ENCODE measurements at places on chromosomes 5 and 9. TPM values are rescaled to one million over a fixed set of nuclear protein-coding genes. Genes with fewer than 3 reads are reported as not detected.

DNA sequence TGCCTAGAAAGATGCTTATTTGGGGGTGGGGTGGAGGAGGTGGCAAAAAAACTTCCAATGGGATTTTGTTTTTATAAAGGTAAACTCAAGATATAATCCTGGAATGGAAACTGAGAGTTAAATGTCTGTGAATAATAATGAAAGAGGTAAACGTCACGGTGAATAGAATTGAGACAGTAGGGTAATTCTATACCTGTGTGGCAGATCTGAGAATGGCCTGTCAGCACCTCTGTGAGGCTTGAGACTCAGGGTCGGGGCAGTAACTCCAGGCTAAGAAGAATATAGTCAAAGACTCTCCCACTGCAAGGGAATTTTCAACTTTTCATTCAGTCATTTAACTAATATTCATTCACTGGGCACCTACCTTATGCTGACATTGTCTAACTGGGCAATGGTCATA is 581.2 kb upstream of the ZNF608 start:
- DNase-seq: no peak

GRCh38 chr5:25701936-25702335 is 1057.2 kb upstream of the CDH10 start:
- DNase-seq: no peak

DNA sequence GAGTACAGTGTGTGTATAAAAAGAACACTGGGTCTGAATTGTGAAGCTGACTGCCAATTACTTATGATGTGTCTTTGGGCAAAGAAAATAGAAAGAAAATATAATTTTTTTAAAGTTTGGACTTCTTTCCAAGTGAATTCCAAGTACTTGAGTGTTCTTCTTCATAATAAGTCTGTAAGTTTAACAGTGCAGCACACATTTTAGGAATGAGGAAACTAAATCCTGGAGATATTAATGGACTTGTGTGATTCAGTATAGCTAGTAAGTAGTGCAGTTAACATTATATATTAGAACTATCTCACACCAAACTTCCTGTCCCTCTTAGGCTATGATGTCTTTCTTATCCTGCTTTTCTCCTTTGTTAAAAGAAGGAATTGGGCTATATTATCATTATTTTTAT is 1953.8 kb downstream of the MAT2B start:
- DNase-seq: peak; percentile 2

DNA sequence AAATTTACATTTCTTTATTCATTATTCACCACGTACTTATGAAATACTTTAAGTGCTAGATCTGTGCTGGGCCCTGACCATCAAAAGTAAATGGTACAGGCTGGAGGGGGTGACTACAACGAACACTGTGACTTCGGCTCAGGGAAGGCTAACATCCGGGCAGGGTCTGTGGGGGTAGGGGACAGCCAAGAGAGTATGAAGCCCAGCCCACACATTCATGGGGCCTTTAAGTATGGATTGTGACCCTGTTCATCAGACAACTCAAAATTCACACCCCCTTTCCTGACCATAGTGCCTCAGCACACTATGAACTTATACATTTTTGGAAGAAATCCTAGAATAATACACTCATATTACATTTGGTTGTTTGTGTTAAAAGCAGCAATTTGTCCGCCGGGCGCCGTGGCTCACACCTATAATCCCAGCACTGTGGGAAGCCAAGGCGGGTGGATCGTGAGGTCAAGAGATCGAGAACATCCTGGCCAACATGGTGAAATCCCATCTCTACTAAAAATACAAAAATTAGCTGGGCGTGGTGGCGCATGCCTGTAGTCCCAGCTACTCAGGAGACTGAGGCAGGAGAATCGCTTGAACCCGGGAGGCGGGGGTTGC is 33.3 kb downstream of the MORN5 start:
- no peak for DNase-seq

DNA sequence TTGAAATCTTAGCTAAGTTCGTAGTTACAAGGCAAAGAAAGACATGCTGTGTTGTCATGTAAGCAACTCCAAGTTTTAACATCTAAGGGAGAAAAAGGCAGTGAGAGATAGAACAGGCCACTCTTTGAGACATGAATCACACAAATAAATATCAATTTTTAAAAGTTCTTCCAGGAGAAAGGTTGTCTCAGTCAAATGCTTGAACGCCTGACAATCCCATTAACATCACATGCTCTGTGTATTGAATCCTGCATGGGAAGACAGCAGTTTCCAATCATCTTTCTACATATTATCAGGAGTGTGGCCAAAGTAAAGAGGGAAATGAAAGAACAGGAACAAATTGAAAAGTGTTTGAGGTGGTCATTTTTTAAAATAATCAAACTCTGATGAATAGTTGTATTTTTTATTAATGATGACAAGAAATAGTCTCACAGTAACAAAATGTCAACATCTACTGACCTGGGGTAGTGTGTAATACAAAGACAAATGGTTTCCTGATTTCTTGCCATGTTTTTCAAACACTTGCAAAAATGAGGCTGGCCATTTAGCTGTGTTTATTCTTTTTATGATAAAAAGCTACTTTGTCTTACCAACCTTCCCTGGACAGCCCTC is 6.4 kb upstream of the C6 start:
- DNase-seq: peak; percentile 10

- peak; percentile 45 for DNase-seq
Measured at GRCh38 chr9:112145886-112146285, 29.2 kb downstream of the SUSD1 start.

- no peak for DNase-seq
Measured at GRCh38 chr5:61280761-61281427, 51.2 kb upstream of the ZSWIM6 start.

Gene TAF1L
- 0.02 TPM for total RNA-seq
